ENCODE measurements at places on chromosomes 11 and 22. TPM values are rescaled to one million over a fixed set of nuclear protein-coding genes. Genes with fewer than 3 reads are reported as not detected.

DNA sequence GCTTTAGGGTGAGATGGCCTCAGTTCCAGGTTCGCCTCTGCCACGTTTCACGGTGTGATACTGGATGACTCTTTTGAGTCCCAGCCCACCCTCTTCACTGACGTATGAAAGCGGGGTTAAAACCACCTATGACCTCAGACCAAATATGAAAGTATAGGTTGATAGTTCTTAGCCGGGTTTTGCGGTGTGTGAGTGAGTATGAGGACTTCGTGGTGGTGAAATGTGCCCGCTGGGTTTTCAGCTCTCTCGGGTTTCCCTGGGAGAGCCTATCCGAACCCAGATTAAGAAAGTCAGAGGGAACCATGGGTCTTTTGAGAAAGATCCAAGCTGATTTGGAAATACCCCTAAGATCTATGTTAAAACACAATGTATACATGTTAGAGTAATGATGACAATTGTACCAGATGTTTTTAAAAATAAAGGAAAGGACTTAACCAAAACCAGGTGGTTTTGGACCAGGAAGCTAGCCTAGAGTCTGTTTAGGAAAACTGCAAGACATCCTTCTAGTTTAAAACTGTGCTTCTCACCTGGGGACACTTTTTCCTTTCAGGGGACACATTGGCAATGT is 25.8 kb upstream of the ST3GAL4 start:
- H3K4me1 ChIP-seq = no peaks in the 10 kb centered on the region
- H3K4me3 ChIP-seq = no peak overlapping the region
- H3K27ac ChIP-seq = no peak overlapping the region
- no peaks in the 10 kb centered on the region for H3K27me3 ChIP-seq
- H3K36me3 ChIP-seq = peaks cover 30% of the 10 kb centered on the region

DNA sequence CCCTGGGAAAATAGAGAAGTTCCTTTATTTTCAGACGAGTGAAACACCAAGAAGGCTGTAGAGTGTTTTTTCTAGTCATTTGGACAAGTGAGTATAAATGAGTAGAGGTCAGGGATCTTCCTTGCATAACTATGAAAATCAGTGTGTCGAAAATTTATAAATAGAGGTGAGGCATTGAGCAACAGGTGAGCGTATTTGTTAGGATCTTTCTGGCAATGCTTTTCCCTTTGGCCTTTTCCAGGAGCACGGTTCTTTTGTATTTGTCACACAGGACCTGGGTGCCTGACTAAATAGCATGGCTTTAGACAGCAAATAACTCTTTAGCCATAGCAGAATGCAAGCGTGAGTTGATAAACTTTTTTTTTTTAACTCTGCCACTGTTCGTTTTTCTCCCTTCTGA is 19.6 kb upstream of the ARHGAP42 start:
- no peaks in the 10 kb centered on the region for H3K4me1 ChIP-seq
- H3K36me3 ChIP-seq = no peaks in the 10 kb centered on the region

GRCh38 chr11:62266558-62266957 is 3.4 kb upstream of the SCGB2A2 start:
- H3K4me3 ChIP-seq = no peak overlapping the region
- H3K36me3 ChIP-seq = no peaks in the 10 kb centered on the region
- H3K27ac ChIP-seq = no peak overlapping the region

DNA sequence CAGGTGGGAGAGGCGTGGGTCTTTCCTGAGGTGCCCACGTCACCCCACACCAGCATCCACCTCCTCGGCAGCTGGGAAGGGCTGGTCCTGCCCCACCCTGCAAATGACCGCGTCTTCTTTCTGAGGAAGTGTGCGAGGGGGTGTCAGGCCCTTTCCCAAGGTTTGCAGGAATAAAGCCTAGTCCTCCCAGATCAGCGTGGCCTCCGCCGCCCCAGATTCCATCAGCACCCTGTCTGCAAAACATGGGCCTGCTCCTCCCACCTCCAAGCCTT is 14.4 kb upstream of the SLC39A13 start:
- H3K4me3 ChIP-seq = peak overlapping the region; percentile 69
- H3K27ac ChIP-seq = peak overlapping the region; percentile 77
- no peaks in the 10 kb centered on the region for H3K36me3 ChIP-seq
- H3K4me1 ChIP-seq = peaks cover 61% of the 10 kb centered on the region
- H3K27me3 ChIP-seq = no peaks in the 10 kb centered on the region

- H3K27ac ChIP-seq = no peak overlapping the region
- H3K4me3 ChIP-seq = no peak overlapping the region
- H3K27me3 ChIP-seq = no peaks in the 10 kb centered on the region
Measured at GRCh38 chr22:27115410-27115809, 458.0 kb downstream of the MIAT start.

- H3K27me3 ChIP-seq = no peaks in the 10 kb centered on the region
- H3K27ac ChIP-seq = no peak overlapping the region
- H3K4me3 ChIP-seq = no peak overlapping the region
- DNase-seq = no peak
- H3K4me1 ChIP-seq = peaks cover 35% of the 10 kb centered on the region
Measured at GRCh38 chr22:24282401-24282800, 11.8 kb downstream of the SPECC1L start.

CASP12 gene
- not detected for polyA plus RNA-seq

B4GALNT4 gene
- polyA plus RNA-seq = not detected

PKNOX2 gene
- not detected for polyA plus RNA-seq

BDNF gene
- not detected for polyA plus RNA-seq

Measured in CD4-positive, alpha-beta memory T cell (primary cell).